ENCODE measurements at places on chromosomes 1 and 21. TPM values are rescaled to one million over a fixed set of nuclear protein-coding genes. Genes with fewer than 3 reads are reported as not detected.

NBPF20 gene
- polyA plus RNA-seq, result 1.1 TPM

CCDC17 gene
- polyA plus RNA-seq, result 2.1 TPM

ABCG1 gene
- 3.4 TPM for polyA plus RNA-seq

LHX4 gene
- 0.19 TPM for polyA plus RNA-seq

ST6GALNAC3 gene
- polyA plus RNA-seq, result 0.87 TPM

CAMSAP2 gene
- 4.7 TPM for polyA plus RNA-seq

AGPAT3 gene
- 18.4 TPM for polyA plus RNA-seq

LCE6A gene
- polyA plus RNA-seq, result not detected

LRRC38 gene
- not detected for polyA plus RNA-seq

GRHL3 gene
- polyA plus RNA-seq, result 0.33 TPM

EXO1 gene
- 0.08 TPM for polyA plus RNA-seq

CYP4B1 gene
- 2.3 TPM for polyA plus RNA-seq

TSPAN1 gene
- polyA plus RNA-seq, result 12.4 TPM

FTCD gene
- polyA plus RNA-seq, result 4.9 TPM
